ENCODE measurements at places on chromosomes 5 and 9.

DNA sequence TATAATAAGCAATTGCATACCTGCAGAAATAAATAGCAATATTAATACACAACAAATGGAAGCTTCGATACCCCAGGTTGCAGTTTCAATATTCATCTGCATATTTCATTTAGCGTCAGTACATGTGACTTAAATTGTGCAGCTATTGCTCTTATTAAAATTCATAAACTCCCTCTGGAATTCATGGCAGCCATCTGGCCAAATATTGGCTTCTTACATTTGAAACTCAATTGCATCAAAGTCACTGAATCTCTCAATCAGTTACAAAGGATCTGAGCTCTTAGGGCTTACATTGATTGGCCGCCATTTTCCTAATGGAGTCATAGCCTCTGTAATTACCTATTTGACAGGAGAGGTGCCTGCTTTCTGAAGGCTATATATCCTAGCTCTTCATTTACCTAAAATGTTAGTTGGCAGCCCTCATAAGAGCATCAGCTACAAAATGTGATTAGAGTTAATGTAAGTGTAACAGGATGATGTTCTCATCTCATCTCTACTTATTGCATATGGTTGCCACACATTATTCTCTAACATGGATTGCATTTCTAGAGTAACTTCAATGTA, 453.5 kb downstream of the CAAP1 start:
- no peak for DNase-seq

- DNase-seq = peak; percentile 88
These were observed 173.5 kb downstream of the TRIM32 start for GRCh38 chr9:116860509-116861120.

DNA sequence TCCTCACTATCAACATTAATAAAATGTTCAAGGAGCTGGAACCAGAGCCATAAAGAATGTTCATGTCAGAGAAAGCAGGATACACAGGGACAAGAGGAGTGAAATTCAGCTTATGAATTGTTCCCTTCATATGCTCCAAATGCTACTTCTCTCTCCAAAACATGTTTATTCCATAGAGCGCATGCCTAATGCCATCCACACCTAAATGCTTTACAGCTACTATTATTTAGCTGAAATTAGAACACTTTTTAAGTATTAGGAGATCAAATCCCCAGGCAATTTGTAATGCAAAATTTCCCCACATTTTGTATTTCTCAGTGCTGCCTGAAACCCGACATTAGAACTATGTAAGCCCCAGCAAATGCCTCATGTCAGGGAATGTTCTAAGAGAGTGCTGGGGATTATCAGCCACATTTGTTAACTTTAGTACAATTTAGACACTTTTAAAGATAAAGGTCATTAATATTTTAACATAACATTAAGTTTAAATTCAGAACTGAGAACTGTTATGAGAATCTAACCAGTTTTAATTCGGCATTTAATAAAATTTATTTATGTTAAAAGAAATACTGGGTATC, 75.5 kb downstream of the PPP2R2B start:
- DNase-seq = no peak

DNA sequence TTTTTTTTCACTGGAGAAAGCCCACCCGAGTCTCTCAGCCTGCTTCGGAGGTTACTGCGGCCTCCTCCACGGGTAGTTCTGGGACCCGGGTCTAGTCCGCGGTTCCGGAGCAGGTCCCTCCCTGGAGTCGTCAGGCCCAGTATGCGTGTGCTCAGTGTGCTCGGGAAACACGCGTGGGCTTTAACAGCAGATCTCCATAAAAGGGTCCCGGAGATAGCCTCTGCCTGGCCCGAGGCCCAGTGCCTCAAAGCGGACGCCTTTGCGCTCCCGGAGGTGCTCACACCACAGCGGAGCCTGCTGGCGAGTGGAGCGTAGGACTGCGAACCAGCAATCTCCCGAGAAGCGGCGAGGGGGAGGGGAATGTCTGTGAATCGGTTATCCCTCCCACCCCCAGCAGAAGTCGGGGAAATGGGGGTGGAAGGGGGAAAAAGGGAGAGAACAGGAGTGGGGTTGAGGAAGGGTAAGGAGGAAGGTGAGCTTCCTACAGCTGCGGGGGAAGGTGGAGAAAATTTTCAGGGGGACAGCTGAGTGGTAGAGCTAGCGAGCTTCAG, 28.7 kb downstream of the CDKN2A start:
- peak; percentile 84 for DNase-seq

GRCh38 chr5:178241231-178241663, 8.6 kb upstream of the PHYKPL start:
- no peak for DNase-seq

GRCh38 chr9:126053913-126054312, 272.7 kb upstream of the MVB12B start:
- no peak for DNase-seq

DNA sequence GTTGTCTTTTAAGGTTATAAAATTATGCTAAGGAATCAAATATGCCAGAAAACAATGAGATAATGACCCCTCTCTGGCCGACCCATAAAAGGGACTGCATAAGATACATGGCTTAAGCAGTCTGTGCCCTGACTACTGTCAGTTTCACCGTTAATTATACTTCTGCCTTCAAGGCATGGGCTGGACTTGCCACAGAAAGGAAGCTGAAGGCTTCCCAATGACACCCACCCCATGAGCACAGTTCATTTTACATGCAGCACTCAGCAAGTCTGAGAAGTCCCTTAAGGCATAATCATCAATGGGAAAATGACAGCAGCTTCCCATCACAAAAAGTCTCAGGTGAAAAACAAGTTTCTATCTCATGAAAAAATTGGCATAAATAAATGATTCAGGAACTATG, 175.6 kb downstream of the GLIS3 start:
- no peak for DNase-seq

- no peak for DNase-seq
These were observed 84.5 kb upstream of the SIMC1 start for GRCh38 chr5:176153741-176154140.

- DNase-seq = no peak
These were observed 21.6 kb downstream of the RAB14 start for GRCh38 chr9:121179930-121180681.

DNA sequence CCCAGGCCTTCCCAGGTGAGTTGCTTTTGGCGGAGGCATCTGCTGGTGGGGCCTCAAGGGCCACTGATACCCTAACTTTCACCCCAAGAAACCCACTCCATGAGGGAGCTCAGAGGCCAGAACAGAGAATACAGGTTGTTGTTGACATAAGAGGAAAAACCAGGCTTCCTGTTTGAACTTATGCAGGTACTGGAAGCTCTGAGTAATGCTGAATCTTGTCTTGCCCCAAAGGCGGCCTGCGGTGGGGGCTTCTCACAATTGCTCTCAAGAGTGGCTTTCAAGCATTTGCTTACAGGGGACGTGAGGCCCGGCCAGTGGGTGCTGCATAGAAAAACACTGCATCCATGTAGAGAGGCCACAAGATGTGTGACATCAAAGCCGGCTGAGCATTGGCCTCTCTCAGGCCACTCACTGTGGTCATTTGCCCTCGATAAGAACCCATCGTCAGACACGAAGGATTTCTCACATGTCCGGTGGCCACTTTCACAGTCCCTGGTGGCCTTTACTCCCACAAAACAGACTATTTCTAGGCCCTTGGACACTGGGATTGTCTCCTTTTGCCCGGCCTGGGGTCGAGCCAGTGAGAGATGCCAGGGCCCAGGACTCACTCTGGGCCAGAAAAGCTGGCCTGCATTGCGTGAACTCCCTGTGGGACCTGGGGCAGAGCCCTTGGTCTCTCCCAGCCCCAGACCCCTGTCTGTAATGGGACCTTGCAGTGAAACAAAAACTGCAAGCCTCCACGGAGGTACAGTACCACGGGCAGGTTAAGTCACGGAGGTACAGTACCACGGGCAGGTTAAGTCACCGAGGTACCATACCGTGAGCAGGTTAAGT, 34.5 kb upstream of the TCF7 start:
- DNase-seq = no peak
